ENCODE measurements at places on chromosomes 2 and 18.

DNA sequence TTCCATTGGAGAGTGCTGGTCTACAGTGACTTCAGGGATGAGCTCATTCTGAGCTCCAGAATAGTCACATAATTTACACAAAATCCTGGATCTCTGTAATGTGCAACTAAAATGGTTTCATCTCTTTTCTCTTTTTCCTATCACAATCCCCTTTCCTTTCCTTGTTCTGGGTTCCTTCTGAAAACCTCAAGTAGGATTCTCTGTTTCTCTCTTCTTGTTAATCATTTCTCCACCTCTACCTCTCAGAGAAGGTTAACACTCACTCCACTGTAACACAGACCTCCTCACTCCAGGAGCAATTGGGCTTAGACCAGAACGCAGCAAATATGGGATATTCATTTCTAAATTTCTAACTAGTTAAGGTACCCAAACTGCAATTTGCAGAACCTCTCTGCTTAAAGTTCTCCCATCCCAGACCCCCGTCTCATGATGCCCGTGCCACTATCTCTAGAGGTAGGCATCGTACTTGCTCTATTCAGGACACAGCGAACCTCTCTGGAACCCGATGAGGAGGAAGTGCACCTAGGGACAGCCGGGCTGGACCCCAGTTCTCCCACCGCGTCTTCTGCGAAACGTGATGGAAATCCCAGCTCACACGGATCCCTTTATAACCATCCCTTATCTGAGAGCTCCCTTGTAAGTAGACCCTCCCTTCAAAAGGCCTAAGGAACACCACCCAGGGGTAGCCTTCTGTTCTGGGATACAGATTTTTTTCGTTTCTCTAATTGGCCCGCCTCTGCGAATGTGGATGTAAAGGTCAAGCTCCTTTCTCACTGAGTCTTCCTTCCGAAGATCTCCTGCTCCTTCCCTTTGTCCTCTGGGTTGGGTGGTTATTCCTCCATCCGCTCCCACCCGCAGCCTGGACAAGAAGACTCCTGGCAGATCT lies 1.3 kb downstream of the FOXI3 start:
- peak; percentile 6 for DNase-seq

DNA sequence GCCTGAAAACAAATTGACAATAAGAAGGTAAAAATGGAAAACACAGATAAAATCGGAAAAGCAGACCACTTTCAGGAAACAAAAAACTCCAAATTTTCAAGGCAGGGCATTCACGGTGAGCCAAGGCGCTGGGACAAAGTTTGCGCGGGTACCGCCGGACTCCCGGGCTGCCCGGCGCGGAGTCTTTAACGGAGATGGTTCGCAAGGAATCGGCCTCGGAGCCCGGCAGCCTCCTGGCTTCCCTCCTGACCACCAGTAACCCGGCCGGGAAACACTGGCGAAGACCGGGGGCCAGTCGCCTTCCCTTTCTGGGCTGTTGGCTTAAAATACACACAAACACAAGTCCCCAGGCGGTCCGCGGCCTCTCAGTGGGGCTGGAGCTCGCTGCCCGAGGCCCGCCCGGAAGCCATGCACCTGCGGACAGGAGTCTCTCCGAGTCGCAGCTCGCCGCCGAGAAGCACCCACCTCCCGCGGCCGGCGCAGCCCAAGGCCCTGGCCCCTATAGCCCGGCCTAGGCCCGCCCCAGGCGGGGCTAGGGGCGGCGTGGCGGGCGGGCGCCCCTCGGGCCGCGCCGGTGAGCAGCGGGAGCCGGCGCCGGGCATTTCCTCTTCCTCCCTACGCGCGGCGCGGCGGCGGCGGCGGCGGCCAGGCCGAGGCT lies 622 bp upstream of the KCMF1 start:
- DNase-seq = peak; percentile 64

DNA sequence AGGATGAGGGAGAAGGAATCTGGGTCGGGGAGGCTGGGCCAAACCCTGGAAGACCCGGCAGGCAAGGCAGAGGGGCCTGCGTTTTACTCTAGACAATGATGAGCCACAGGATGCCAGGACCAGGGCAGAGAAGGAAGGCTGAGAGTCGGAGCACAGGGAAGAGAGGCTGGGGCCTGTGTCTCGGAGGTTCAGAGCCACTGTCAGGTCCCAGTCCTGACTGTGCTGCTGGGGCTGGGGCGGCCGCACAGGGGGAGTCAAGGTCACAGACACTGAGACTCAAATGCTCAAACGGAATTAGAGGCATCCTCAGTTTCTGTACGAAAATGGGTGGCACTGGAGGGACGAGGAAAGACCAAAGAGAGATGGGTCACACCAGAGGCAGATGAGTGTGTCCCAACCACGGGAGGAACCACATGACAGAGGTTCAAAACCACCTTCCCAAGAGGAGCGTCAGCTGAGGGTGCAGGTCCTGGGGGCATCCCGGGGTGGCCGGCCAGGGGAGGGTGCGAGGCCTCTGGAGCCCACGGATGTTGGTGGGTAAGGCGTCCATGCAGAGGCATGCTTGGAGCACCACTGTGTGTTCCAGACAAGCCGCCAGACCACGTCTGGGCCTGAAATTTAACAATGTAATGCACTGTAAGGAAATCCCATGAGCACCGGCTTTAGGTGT lies 14.7 kb downstream of the HDAC4 start:
- no peak for DNase-seq

DNA sequence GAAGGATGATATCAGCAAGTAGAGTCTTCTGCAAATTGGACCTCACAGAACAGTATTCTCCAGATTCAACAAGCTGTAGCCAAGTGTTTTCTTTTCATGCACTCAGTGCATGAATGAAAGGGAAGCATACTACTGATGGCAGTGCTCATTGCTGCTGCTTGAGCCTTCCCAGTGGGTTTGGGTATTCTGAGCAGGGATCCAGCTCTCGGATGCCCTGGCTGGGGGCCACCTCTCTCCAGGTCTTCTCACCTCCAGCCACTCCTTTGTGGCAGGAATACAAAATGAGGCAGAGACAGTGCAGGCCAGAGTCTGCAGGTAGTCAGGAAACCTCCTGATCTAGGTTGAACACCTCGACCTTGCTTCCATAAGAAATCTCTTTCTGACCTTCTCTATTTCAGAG lies 390.4 kb upstream of the CELF4 start:
- DNase-seq = no peak

DNA sequence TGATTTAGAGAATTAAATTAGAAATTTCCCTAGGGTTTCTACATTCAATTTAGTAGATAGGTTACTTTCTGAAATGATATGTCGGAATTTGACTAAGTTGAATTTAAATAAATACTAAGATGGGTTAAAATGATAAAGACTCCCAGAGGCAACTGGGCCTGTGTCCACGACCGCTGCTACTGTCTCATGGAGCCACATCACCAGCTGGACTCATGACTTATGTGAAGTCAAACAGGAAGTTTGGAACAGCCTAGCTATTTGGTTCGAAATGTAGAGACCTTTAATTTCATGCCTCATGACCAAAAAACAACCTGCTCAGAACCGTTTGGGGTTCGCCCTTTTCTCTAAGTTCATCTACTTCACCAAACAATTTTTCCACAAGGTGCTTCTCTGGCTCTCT lies 22.2 kb downstream of the GRHL1 start:
- DNase-seq = no peak

GRCh38 chr2:132949108-132949507 lies 279.1 kb upstream of the LYPD1 start:
- DNase-seq = no peak

- no peak for DNase-seq
Observed at GRCh38 chr2:231250146-231250545, 51.7 kb downstream of the ARMC9 start.

DNA sequence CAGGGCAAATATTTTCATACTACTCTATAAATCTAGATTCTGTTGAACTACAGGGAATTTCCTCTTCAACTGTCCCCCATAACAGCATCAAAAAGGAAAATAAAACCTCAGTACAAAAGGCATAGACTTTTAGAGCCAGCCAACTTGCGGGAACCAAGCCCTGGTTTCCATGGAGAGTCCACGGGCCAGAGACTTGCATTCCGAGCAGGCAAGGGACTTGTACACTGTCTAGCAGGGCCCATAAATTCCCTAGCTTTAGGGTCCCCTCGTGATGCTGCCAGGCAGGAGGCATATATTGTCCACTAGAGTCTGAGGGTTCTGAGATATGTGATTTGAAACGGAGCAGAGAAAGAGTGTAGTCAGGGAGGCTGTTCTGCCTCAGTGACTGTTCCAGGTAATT lies 153.1 kb upstream of the SLC14A2 start:
- no peak for DNase-seq

DNA sequence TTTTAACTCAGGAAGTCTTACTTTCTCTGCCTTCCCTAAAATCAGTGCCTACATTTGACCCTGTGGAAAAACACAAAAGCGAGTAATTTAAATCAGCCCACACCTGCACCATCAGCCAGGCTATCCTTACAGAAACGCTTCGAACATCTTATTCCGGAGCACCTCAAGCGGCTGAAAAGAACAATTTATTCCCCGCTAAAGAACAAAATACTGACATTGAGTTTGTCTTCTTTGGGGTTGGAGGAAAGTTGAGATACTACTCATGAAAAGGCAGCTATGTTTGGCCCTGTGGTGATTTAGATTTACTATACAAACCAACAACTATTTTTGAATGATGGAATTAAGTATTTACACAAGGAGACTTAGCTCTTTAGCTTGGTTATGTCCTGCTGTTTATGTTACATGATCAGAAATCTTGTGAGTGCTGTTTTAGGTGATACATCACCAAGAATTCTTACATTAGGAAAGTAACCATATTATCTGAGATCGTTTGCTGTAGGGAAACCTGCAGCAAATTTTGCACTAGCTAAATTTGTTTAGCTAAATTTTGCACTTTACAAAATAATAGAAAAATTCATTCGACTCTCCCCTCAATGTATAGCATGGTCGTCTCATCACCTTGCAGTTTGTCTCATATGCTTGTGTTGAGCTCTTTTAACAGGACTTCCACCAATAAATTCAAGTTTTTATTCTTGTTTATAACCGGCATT lies 158.8 kb upstream of the SIX2 start:
- DNase-seq = no peak

- no peak for DNase-seq
Observed at GRCh38 chr2:37189452-37190153, 1.1 kb upstream of the SULT6B1 start.

DNA sequence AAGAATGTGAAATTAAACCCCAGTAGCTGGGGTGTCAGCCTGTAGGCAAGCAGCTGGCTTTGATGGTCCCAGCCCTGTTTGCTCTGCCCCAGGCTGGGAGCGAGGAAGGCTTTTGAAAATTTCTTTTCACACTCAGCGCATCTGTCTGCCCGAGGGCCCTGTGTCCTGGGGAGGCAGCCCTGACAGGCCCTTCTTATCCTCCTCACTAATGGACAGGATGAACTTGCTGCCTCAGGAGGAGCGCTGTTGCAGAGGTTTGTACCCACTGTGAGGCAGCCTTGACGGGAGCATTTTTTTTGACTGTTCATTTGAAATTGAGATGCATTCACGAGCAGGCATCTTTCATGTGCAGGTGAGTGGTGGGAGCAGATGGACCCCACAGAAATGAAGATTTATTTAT lies 62.4 kb downstream of the SERPINB8 start:
- no peak for DNase-seq

DNA sequence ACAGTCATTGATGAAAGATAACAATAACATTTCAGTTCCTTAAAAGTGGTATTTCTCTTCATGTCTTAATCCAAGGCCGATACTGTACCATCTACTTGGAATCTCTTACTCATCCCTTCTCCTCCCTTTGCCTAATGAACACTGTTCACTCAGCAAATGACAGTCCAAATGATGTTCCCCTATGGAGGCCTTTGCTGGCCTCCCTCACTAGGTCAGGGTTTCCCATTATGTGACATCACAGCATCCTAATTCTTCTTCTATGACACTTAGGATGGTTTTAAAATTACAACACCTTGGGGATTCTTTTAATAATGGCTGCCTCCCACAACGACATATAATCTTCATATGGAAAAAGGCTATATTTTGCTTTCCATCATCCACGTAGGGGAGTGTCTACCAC lies 747.7 kb downstream of the NRXN1 start:
- no peak for DNase-seq

- no peak for DNase-seq
Observed at GRCh38 chr2:138819964-138820363, 39.8 kb upstream of the NXPH2 start.

DNA sequence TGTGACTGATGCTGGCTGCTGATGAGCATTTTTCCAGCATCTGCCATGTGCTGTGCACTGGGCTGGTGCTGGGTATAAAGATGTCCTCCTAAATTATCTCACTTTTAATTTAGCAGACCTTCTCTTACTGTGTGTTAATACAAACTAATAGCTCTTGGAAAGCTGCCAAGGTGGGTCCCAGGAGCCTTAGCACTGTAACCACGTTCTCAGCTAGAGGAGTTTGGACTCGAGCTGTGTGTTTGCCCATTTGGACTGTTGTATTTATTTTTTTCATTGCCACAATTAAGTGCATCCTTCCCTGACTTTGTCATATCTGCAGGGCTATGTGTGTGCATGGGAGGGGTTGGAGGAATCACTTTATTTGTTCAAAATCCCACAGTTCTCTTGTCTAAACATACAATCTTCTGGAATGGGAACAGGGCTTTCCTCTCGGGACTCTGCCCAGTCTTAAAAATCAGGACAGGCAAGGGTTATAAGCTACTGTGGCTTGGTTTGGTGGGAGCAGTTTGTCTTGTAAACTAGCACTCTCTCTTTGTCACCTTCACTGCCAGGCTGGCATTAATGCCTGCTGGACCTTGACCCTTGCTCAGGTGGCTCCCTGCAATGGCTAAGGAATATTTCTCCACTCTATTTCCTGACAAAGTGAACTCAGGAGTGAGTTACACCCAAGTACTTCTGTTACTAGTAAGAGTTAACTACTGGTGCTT lies 129.7 kb upstream of the MGAT5 start:
- peak; percentile 89 for DNase-seq

GRCh38 chr2:46275995-46276394 lies 21.2 kb upstream of the EPAS1 start:
- DNase-seq = no peak

DNA sequence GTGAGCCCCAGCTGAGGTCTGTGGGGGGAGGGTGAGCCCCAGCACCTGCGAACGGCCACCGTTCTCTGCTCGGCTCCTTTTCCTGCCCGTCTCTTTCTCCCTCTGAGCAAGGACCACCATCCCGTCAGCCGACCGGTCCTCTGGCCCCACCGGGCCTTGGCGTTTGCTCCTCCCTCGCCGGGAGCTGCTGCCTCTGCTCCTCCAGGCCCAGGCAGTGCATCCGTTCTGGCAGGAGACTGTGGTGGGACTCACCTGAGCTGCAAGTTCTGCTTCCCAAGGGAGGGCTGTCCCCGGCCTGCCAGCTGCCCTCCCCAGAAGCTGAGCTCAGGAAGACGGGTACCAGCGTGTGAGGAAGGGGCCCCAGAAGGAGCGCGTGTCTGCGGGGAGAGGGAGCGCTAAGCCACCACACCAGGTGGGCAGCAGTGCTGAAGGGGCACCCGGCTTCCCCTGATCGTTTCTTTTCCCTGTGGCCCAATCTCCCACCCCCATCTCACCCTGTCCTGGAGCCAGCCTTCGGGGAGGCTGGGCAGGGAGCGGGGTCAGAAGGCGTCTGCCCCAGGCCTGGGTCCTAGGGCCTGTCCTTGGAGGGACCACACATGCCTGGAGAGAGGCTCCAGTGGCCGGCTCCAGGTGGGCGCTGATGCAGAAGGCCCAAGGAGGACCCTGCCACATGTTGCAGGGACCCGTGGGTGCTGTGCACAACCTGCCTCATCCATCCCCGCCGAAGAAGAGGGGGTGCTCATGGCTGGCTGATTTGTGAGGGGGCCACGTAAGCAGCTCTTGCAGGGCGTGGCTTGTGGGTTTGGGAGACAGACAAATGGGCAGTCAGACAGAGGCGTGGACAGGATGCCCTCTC lies 2.5 kb upstream of the RTP5 start:
- peak; percentile 8 for DNase-seq

All from NCI-H2171 treated with DMSO at 0.1 percent for 48 hours (cell line).